C1 segment of cervical spinal cord (tissue), 14 donors: ENCODE measurements at places on chromosomes 11 and 22.

- DNase-seq, result no peak
Observed at GRCh38 chr22:31631436-31631835, 30.6 kb downstream of the PISD start.

- DNase-seq, result no peak
Observed at GRCh38 chr11:66958956-66959274, 732 bp upstream of the PC start.

DNA sequence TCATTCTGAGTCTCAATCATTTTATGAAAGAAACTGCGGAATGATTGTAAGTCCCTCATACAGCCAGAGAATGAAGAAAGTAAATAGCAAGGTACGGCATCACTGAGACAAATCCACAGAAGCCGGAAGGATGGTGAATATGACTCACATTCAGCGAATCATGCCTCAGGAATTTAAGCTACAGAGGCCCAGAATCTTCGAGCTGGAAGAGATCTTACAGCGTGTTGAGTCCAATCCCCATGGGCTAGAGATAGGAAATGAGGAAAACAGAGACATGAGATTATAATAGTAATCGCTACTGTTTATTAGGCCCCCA is 173.2 kb downstream of the KIF18A start:
- no peak for DNase-seq

DNA sequence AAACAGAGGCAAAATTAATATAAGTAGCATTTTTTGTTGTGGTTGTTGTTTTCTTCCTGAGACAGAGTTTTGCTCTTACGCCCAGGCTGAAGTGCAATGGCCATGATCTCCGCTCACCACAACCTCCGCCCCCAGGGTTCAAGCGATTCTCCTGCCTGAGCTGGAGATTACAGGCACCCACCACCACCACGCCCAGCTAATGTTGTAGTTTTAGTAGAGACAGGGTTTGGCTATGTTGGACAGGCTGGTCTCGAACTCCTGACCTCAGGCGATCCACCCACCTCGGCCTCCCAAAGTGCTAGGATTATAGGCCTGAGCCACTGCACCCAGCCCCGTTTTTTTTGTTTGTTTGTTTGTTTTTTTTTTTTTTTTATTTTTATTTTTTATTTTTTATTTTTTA is 64.5 kb downstream of the MCHR1 start:
- no peak for DNase-seq
